ENCODE measurements at places on chromosomes 1 and 21.

DNA sequence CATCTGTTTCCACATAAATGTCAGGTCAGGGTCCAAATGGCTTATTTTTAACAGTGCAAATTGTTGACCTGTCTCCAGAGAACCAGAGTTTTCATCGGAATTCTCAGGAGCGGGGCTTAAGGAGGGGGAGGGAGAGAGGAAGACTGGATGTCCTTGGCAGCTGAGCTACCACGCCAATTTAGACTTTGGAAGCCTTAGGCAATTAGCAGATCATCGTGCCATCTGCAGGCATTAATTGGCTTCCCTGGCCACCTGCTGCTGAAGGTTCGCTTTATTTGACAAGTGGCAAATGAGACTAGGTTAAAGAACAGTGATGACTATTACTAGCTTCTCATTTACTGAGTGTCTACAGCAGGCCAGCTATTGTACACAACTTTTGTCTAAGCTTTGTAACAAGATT lies 43.7 kb downstream of the HLX start:
- no peak for DNase-seq

GRCh38 chr21:16570171-16570570 lies 840.4 kb downstream of the USP25 start:
- no peak for DNase-seq

GRCh38 chr1:167752219-167752985 lies 30.6 kb downstream of the MPZL1 start:
- DNase-seq = no peak

DNA sequence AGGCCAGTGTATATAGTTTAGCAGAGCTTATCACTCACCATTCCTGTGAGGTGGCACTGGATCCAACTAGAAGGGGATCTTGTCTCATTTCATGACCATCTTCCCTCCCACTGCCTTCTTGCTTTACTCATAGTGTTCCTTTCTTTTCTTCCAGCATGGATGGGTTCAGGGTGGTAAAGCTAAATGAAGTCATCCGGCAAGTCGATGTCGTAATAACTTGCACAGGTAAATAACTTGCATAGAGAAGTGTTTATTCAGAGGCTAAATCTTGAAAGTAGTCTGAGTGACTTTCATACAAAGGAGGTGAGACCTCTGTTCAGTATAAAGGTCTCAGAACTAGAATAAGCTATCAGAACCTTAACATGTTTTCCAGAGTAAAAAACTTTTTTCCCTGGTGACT lies 16.6 kb upstream of the STRIP1 start:
- DNase-seq = no peak

GRCh38 chr1:157497987-157498735 lies 54.2 kb downstream of the FCRL5 start:
- no peak for DNase-seq

- DNase-seq = no peak
Observed at GRCh38 chr1:175463853-175464252, 271.3 kb upstream of the KIAA0040 start.

GRCh38 chr1:19577036-19577435 lies 67.1 kb upstream of the NBL1 start:
- DNase-seq = no peak

DNA sequence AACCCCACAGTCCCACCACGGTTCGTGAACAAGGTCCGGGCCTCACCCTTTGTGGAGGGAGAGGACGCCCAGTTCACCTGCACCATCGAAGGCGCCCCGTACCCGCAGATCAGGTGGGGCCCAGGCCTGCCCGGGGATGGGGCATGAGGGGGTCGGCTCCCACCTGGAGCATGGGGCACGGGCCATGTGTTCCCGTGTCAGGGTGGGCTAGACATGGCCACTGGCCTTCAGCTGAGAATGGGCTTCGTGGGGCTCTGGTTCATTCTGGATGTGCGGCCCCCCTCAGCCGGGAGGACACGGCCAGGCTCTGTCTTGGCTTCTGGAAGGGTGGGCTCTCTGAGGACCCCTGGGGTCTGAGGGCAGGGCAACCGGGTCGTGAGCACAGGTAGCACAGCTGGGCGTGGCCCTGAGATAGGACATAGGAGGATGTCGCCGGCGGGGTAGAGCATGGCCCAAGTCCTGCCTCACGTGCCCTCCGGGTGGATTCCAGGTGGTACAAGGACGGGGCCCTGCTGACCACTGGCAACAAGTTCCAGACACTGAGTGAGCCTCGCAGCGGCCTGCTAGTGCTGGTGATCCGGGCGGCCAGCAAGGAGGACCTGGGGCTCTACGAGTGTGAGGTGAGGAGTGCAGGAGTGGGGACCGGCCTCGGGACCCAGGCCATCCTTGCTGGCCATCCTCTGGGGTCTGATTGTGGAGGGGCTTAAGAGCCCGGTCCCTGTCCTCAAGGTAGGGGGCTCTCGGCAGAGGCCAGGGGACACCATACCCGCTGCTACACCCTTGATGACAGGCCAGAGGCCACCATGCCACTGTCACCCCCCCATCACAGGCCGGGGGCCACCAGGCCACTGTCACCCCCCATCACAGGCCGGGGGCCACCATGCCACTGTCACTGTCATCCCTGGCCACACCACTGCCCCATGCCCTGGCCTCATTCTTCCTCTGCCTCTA lies 55.5 kb downstream of the TRIM11 start:
- DNase-seq = no peak

GRCh38 chr21:35682904-35683549 lies 377.3 kb downstream of the SETD4 start:
- DNase-seq = no peak
